Umbilical cord (tissue), 2 donors: ENCODE measurements at places on chromosomes 11 and 22. TPM values are rescaled to one million over a fixed set of nuclear protein-coding genes. Genes with fewer than 3 reads are reported as not detected.

DNA sequence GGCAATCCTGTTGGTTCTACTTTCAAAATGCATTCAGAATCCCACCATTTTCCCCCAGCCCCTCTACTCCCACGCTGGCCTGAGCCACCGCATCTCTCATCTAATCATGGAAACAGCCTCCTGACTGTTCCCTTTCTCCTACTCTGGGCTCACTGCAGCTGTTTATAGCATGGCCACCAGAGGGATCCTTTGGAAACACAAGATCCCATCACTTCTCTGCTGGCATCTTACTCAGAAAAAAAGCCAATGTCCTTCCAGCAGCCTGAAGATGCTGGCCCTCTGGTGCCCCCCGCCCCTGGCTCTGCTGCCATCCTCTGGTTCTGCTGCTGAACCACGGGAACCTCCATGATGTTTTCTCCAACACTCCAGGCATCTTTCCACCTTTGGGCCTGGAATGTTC, 11.1 kb downstream of the MS4A8 start:
- no peak for DNase-seq

GRCh38 chr11:70834277-70834940, 418.0 kb downstream of the SHANK2 start:
- DNase-seq = no peak

DNA sequence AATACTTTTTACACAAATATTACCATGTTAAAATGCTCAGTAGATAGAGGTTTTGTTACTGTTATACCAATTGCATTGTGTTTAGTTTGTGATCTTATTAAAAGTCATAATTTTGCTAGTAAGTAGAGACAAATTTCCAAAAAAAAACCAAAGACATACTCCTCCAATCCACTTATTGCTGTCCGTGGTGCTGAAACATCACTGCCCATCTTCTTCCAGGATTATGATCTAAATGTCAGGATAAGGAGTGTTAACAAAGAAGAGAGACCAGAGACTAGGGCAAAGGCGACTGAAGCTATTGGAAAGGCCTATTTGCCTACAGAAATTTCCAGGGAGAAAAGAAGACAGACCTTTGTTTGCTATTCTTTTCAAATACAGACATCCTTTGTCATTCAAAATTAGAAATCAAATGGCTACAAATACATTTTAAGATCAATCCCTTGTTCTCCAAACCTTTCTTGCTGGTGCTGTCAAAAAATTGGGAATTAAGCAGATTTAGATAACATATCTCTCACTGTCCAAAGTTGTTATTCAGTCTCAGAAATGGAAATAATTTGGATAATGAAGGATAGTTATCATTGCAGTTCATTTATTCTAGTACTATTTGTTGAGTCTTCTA, 199.7 kb downstream of the C11orf91 start:
- DNase-seq = peak; percentile 65

- no peak for DNase-seq
Measured at GRCh38 chr11:124867700-124868099, 2.5 kb downstream of the ROBO3 start.

- no peak for DNase-seq
Measured at GRCh38 chr11:36109850-36110606, 166.2 kb downstream of the LDLRAD3 start.

- DNase-seq = no peak
Measured at GRCh38 chr11:75422248-75423231, 10.5 kb downstream of the KLHL35 start.

DNA sequence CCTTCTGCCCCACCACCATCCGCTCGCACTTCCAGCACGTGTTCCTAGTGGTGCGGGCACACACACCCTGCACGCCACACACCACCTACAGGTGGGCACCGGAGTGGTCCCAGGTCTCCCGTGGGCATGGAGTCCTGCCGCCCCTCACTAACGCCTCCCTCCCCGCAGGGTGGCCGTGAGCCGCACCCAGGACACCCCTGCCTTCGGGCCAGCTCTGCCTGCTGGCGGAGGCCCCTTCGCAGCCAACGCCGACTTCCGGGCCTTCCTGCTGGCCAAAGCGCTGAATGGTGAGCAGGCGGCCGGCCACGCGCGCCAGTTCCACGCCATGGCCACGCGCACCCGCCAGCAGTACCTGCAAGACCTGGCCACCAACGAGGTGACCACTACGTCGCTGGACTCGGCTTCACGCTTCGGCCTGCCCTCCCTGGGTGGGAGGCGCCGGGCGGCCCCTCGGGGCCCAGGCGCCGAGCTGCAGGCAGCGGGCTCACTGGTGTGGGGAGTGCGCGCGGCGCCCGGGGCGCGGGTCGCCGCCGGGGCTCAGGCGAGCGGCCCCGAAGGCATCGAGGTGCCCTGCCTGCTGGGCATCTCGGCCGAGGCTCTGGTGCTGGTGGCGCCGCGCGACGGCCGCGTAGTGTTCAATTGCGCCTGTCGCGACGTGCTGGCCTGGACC, 8.5 kb downstream of the SIPA1 start:
- no peak for DNase-seq

GRCh38 chr11:39209981-39210380, 2249.5 kb downstream of the LRRC4C start:
- DNase-seq = no peak

DNA sequence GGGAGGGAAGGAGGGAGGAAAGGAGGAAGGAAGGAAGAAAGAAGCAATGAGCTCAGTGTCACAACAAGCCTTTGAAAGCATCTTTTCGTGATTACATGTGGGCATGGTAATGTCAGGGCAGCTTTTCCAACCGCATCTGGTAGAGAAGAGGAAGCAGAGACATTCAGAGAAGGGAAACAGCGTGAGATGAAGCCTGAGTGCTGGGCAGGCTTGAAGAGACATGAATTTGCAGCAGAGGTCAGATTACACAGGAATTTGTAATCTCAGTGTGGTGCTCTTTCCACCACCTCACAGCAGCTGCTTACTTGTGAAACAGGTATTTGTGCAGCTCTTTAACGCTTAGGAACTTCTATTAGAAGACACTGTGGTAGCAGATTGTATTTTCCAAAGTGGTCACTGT, 289.5 kb upstream of the C11orf87 start:
- DNase-seq = no peak

GRCh38 chr11:114606003-114606801, 10.6 kb upstream of the NXPE4 start:
- DNase-seq = no peak

- no peak for DNase-seq
Measured at GRCh38 chr11:1750840-1751530, 590 bp upstream of the IFITM10 start.

- DNase-seq = no peak
Measured at GRCh38 chr22:44964722-44965078, 45.1 kb downstream of the PHF21B start.

GRCh38 chr11:86571273-86571948, 101.0 kb downstream of the ME3 start:
- DNase-seq = no peak

- DNase-seq = no peak
Measured at GRCh38 chr22:37415210-37415609, 12.1 kb downstream of the ELFN2 start.

- DNase-seq = no peak
Measured at GRCh38 chr11:125257751-125258150, 93.2 kb downstream of the PKNOX2 start.

DNA sequence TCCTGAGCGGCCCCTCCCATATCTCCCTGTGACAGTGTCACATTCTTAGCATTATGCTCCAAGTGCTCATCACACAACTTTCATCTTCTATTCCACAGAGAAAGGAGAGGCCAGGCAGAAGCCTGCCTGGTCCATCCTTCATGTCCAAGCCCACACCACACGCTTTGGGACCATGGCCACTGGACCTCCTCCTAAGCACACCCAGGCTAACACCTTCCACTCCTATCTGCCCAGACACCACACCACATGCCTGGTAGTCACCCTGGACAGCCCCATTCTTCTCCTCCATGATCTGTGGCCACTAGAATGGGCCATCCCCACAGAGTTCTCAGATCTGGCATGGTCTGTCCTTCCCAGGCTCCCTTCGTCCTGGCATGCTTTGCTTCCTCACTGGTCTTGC, 55.3 kb downstream of the HIRA start:
- DNase-seq = no peak

- DNase-seq = peak; percentile 31
Measured at GRCh38 chr11:82315093-82315492, 418.6 kb downstream of the FAM181B start.

DNA sequence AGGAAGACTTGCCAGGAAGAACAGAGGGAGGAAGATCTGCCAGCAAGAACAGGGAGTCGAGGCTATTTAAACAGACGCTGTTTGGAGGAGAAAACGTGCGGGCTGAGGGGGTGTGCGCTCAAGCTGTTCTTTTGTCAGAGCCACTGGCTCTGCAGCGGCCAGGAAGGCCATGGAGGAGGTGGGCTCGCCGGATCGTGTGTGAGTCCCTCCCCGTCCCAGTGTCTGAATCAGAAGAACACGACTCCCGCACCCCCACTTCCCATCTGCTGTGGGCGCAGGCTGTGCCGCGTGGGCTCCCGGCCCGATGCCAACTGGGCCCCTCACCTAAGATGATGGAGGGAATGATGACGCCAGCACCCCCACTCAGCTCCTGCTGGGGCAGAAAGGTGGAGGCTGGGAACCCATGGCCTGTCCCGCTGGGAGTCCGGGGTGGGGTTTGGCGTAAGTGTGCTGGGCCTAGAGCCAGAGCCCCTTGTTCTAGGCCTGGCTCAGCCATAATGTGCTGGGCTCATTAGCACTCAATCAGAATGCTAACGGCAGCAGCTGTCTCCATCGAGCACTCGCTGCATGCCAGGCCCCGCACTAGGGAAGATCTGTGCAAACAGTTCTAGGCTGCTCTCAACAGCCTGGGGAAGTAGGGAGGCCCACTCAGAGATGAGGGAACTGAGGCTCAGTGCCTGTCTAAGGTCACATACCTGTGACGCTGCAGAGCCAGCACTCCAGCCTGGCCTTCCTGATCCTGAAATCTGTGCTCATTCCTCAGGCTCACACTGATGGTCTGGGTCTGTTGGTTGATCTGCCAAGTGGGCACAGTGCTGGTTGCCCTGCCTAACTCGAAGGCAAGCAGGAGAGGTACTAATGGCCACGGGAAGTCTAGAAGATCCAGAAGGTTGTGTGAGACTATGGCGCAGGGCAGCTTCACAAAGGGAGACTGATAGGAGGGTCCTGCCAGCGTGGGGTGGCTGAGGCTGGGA, 11.5 kb downstream of the NPTXR start:
- no peak for DNase-seq

GRCh38 chr11:10605941-10606381, 37.5 kb upstream of the LYVE1 start:
- peak; percentile 95 for DNase-seq

- DNase-seq = no peak
Measured at GRCh38 chr11:120127236-120127635, 10.7 kb downstream of the TRIM29 start.

GRCh38 chr22:35799150-35799549, 81.5 kb downstream of the APOL5 start:
- no peak for DNase-seq

DNA sequence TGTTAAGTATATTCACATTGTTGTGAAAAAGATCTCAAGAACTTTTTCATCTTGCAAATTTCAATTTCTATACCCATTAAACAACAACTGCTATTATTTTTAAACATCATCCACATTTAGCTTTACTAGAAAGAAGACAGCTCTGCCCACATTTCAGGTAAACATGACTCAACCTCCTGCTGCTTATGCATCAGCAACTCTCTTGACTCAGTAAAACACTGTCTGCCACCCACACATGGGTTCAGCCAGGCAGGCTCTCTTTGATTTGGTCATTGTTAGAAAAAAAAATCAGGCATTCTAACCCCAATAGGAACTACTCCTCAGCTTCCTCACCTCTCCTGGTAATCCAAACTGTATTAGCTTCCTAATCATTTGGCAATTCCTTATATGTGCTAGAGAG, 5.1 kb upstream of the ENDOD1 start:
- DNase-seq = no peak

- no peak for DNase-seq
Measured at GRCh38 chr11:17067417-17067816, 10.1 kb downstream of the RPS13 start.

GRCh38 chr11:11717064-11717725, 95.4 kb upstream of the GALNT18 start:
- no peak for DNase-seq

DNA sequence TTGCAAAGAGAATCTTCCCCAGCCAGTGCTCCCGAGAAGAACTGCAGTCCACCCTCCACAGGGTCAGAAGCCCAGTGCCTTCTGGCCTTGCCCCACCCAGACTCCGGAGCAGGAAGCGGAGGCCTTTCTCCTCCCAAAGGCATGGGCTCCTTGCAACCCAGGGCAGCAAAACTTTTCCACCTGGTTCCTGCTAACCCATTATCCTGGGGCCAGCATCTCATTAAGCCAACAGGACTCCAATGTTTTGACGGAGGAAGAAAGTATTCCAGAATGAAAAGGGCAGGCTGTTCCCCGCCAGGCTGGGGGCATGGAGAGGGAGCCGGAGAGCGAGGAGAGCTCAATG, 88.1 kb downstream of the RTL6 start:
- DNase-seq = no peak

- DNase-seq = no peak
Measured at GRCh38 chr11:35611741-35612140, 6.5 kb upstream of the FJX1 start.

- no peak for DNase-seq
Measured at GRCh38 chr22:48665311-48665995, 1162.2 kb downstream of the BRD1 start.

GRCh38 chr11:32414925-32415324, 20.4 kb downstream of the WT1 start:
- no peak for DNase-seq

GRCh38 chr11:76173663-76174062, 32.6 kb downstream of the WNT11 start:
- DNase-seq = no peak

GRCh38 chr22:19693981-19694670, 20.2 kb upstream of the SEPTIN5 start:
- no peak for DNase-seq

GRCh38 chr11:101552888-101553287, 30.9 kb downstream of the TRPC6 start:
- DNase-seq = no peak

GRCh38 chr11:62804310-62805075, 747 bp downstream of the NXF1 start:
- DNase-seq = peak; percentile 48

- DNase-seq = no peak
Measured at GRCh38 chr11:26729284-26729683, 7.4 kb upstream of the SLC5A12 start.

The GNG3 gene
- not detected for total RNA-seq

The GDPD4 gene
- total RNA-seq = 0.48 TPM

The LMO2 gene
- total RNA-seq = 10.8 TPM

The ELFN2 gene
- 0.24 TPM for total RNA-seq

The IFT27 gene
- 21.4 TPM for total RNA-seq

The CD3G gene
- total RNA-seq = 1.9 TPM

The C11orf86 gene
- total RNA-seq = not detected

The HSPB2 gene
- total RNA-seq = not detected

The CHST1 gene
- total RNA-seq = 3.1 TPM

The MS4A3 gene
- total RNA-seq = 7.2 TPM

The OR6X1 gene
- total RNA-seq = 1.7 TPM

The GLB1L2 gene
- total RNA-seq = 32.3 TPM

The MLC1 gene
- total RNA-seq = 0.24 TPM

The SYT13 gene
- 2.6 TPM for total RNA-seq

The ALDH3B2 gene
- 0.48 TPM for total RNA-seq

The A4GALT gene
- total RNA-seq = 14.2 TPM
